ENCODE measurements at places on chromosomes 2 and 18.

DNA sequence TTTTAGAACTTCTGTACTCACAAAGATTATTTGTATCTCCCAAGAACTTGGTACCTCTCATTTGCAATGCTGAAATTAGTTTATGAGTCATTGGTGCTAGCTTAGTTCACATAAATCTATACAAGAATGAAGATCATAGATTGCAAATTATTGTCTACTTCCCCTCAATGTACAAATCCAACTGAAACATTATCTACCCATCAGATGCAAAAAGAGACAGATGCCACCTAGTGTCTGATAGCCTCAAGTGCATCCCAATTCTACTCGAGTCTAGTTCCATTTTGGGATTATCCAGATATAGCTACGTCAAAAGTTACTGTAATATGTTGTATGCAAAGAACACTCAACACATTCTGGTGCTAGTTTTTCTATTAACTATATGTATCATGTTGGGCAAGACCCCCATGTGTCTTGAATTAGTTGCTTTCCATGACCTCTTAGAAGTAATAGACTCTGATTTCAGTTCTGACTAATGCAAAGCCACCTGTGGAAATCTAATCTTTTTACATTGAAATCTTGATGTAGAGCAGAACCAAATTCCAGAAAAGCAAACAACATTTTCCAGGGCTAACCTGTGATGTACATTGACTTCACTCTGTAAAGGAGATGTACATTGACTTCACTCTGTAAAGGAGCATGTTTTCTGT is 210.0 kb downstream of the RBM43 start:
- peak; percentile 10 for DNase-seq

GRCh38 chr2:9830685-9831410 is 12.4 kb upstream of the TAF1B start:
- no peak for DNase-seq

GRCh38 chr2:23639406-23639982 is 254.5 kb downstream of the KLHL29 start:
- no peak for DNase-seq

DNA sequence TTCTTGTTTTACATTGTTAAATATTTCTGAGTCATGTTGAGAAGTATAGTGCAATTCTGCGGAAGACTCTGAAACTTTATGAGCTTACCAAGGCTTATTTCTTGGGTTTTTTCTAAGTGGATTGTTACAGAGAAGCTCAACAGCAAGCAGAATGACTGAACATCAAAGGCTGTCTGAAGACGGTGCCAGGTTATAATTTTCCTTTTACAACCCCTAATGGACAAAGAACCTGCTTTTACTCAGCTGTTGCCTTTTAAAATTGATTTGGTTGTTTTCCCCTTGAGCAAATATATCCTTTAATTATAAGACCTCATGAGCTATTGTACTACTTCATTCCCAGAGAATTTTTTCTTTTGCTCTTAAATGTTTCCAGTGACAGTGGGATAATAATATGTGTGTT is 41.6 kb downstream of the LAMA3 start:
- DNase-seq: no peak

DNA sequence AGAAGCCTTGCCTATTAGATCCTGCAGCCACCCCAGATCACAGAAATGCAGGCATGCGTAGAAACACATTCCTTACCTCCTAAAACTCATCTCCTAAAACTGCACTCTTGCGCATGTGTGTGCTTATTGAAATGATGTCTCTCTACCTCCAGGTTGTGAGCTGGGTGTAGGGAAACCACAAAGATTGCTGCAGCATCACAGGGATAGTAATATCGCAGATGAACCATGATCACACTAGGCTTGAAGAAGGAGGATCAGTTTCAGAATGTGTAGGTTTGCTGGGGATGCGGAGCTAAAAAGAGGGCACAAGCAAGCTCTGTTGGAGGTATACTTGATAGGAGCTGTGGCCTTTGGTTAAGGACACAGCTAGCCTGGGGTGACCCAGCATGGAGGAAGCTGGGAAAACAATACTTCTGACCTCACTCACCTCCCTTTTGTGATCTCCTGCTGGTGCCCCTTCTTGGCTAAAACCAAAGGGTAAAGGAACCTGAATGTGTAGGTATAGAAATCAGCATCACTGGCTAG is 118.8 kb downstream of the SETBP1 start:
- DNase-seq: peak; percentile 13

DNA sequence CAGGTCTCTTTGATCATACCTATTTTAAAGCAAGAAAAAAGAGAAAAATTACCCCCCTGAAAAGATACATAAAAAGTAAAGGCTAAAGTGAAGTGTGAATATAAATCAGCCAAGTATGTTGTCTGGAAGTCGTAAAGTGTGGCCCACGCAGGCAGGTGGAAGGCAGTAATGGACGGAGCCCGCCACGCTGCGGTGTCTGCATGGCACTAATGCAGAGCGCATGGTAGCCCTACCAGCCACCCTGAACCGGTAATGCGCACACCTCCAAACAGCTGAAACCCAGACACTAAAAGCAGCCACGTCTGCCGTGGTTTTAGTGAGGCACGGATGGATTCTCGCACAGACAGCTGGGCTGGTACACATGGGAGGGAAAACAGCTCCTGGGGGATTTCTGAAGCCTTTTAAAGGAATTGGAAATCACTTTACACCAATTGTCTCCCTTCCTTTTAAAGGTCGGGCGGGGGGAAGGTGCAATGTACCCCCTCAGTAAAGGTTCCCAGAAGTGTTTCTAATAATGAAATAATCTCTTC is 615.2 kb downstream of the CNTNAP5 start:
- no peak for DNase-seq

DNA sequence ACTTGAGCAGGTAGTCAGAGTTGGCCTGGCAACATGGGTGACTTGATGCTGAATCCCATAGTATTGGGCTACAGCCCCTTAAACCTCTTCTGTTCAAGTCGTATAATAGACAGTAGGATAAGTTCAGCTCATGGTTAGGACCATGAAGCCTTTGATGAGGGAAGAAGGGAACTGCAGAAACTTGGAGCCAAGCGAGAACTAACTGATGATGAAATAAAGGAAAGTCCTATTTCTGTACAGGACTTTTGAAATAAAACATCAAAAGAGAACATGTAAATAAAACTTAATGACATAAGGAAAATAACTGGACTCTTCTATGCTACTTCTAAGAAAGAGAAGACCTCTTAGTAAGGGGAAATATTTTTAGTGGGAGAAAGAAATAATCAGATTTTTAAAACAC is 51.2 kb upstream of the UGP2 start:
- DNase-seq: no peak

DNA sequence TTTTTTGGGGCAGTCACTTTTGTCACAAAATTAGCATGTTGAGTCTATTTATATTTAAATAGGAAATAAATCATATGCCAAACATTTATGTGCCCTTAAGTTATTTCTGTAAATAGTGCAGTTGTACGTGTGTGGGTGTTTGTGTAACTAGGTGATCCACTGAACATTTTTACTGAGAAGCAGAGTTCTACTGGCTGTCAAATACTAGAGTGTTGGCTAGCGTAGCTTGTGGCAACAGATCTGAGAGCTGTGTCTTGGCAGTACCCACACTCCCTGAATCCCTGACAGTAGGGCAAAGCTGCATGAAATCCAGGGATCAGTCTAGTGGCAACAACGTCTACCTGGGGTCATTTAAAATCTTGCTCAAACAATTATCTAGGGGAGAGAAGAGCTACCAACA is 273.1 kb upstream of the SLC8A1 start:
- no peak for DNase-seq

DNA sequence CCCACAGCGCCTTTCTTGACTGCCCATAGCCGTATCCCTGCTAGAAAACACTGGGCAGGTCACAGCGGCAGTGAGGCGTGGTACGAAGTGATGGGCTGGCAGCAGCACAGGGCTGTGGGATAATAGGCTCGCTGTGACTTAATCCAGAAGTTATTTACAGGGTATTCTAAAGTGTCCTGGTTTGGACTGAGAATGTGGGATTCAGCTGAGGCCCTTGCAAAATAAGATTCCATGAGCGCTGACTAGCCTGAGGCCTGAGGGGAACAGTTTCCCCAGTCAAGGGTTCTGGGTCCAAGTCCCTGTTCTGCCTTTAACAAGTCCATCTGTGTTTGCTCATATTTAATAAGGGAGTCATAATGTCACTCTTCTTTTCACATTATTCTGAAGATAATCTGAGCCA is 34.6 kb downstream of the SETBP1 start:
- no peak for DNase-seq

DNA sequence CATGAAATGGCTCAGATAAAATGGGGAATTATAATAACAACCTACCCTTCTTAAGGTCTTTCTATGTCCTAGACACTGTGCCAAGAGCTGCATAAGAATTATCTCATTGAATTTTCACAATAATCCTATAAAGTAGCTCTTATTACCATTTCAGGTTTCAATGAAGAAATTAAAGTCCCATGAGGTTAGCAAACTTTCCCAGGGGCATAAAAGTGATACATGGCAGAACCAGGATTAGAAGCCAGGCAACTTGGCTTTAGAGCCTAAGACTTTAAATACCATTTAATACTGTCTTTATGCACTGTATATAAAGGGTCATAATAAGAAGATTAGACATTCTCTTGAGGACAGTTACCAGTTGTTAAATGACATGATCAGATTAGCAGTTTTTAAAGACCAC is 130.1 kb downstream of the GCA start:
- no peak for DNase-seq

- no peak for DNase-seq
Observed at GRCh38 chr18:22709288-22710060, 223.7 kb upstream of the RBBP8 start.

DNA sequence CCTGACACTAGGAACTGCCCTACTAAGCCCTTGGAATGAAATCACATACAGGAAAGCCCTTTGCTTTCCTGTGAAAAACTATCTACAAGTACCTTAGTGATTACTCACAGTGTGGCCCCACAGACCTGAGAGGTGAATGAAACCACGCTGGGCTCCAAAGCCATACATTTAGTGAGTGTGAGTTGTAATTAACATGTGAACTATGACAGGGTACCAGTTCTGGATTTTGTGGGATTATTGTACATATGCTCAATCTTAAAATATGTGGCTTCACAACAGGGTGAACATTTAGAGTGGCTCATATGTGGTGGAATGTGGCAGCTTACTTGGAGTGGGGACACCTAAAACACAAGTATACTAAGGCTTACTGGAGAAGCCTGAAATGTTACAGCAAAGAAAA is 12.3 kb downstream of the KCTD1 start:
- peak; percentile 13 for DNase-seq

GRCh38 chr2:54962935-54963440 is 87.3 kb downstream of the RTN4 start:
- no peak for DNase-seq

- no peak for DNase-seq
Observed at GRCh38 chr2:137192366-137193310, 427.3 kb downstream of the THSD7B start.

GRCh38 chr2:951224-952006 is 766 bp downstream of the SNTG2 start:
- no peak for DNase-seq

DNA sequence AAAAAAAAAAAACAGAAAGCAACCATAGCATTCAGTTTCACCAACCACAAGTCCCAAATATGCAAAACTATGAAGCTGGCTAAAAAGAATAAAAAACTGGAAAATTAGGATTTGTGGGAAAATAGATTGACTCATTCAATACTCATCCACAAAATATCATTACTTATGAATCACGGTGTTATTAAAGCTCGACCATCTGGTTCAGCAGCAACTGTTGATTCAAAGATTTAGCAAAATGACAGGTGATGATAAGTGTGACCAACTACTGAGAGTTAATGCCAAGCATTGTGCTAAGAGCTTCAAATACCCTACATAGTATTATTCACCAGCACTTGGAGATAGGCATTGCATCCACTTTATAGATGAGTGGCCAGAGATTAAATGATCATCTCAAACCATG is 26.2 kb upstream of the XDH start:
- no peak for DNase-seq

DNA sequence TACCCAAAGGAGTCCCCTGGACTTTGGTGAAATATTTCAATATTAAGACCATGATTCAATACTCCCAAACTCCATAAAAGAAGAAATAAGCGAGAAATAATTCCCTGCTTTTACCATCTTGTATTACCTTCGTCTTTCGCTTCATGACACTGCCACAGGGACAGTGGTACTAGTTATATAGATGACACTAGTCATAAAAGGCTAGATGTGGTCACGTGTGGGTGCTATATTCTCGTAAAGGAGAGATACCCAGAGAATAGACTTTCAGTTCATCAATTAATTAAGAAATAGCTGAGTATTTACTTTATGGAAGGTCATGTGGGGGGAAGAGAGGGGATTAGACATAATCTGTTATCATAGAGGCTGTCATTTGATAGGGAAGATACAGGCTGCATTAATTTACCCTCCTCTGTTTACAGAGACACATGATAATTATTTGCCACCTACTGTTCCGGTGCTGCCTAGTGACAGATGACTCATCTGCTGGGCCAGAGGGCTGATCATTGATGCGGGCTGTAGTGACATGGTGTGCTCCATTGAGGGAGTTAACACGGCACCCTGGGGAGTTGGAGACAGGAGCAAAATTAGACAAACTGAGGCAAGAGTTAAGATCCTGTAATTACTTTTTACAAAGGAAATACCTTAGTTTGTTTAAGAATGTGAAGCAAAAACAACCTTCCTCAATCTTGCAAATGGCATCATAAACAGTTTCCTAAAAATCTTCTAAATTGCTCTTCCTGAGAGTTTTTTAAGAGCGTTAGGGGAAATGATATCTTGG is 78.2 kb upstream of the ITGB6 start:
- DNase-seq: no peak

DNA sequence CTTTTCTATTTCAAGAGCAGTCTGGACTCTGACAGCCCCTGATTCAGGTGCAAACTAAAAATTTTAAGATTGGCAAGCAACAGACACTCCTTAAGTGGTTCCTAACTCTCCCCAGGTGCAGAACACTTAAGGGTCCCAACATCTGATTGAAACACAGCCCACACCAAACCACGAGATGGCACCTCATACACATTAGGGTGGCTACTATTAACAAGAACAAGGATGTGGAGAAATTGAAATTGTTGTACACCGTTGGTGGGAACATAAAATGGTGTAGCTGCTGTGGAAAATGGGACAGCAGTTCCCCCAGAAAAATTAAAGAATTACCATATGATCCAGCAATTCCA is 82.3 kb downstream of the POLR1A start:
- DNase-seq: no peak

DNA sequence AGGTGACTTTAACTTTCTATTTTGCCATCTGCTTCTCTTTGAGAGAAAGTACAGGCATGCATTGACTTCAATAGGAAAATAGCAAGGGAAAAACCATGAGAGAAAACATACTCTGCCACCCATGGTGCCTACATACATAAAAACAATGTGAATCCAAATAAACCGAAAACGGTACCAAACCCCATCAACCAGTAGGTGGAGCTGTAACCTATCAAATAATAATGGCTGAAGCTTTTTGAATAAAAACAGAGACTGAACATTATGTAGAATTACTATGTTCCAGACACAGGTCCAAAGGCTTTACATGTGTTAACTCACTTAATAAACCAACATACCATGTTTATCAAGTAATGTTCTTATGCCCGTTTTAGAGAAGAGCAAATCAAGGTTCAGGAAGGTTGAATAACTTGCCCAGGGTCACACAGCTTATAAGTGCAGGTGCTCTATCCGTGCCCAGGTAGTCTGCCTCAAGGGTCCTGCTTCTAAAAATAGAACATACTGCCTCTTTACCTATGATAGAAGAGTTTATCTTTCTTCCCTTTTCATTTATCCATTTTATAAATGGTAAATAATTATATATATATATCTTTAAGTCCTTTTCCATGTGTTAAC is 293.9 kb upstream of the SYT4 start:
- DNase-seq: no peak
